Stomach (tissue), 19 donors: ENCODE measurements at places on chromosomes 16 and 17. TPM values are rescaled to one million over a fixed set of nuclear protein-coding genes. Genes with fewer than 3 reads are reported as not detected.

DNA sequence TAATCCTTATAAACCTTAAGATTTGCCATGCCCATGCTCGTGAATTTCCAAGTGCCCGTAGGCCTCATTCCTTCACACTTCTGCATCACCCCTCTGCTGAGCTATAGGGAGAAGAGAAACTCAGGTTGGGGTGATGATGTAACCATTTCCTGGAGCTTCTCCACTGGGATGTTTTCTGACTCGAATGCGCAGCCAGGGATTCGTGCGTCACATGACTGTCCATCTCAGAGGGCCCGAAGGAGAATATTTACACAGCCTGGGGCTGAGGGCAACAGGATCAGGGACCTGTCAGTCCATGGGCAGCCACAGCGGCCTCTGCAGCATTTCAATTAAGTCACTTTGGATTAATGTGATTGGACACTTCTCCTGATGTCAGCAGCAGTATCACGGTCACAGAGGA lies 8.7 kb downstream of the GSG1L2 start:
- H3K27me3 ChIP-seq, result no peaks in the 10 kb centered on the region
- no peak for DNase-seq
- H3K27ac ChIP-seq, result no peak overlapping the region

GRCh38 chr17:40430272-40431230 lies 12.7 kb upstream of the IGFBP4 start:
- H3K27me3 ChIP-seq, result no peaks in the 10 kb centered on the region
- no peaks in the 10 kb centered on the region for H3K4me1 ChIP-seq
- H3K27ac ChIP-seq, result no peak overlapping the region
- H3K4me3 ChIP-seq, result no peak overlapping the region
- H3K36me3 ChIP-seq, result no peaks in the 10 kb centered on the region

GRCh38 chr17:8151641-8152111 lies 528 bp downstream of the PER1 start:
- peak overlapping the region; percentile 96 for H3K27ac ChIP-seq
- peak; percentile 90 for DNase-seq
- peaks cover 60% of the 10 kb centered on the region for H3K4me1 ChIP-seq
- peaks cover 52% of the 10 kb centered on the region for H3K36me3 ChIP-seq
- peak overlapping the region; percentile 67 for H3K4me3 ChIP-seq
- no peaks in the 10 kb centered on the region for H3K27me3 ChIP-seq

Gene KRT20
- total RNA-seq, result 101 TPM

Gene PLEKHM1
- total RNA-seq, result 63.0 TPM
